ENCODE measurements at places on chromosomes 11 and 22. TPM values are rescaled to one million over a fixed set of nuclear protein-coding genes. Genes with fewer than 3 reads are reported as not detected.

Gene MPPED2
- total RNA-seq = not detected

Gene APOL1
- 27.0 TPM for total RNA-seq

DNA sequence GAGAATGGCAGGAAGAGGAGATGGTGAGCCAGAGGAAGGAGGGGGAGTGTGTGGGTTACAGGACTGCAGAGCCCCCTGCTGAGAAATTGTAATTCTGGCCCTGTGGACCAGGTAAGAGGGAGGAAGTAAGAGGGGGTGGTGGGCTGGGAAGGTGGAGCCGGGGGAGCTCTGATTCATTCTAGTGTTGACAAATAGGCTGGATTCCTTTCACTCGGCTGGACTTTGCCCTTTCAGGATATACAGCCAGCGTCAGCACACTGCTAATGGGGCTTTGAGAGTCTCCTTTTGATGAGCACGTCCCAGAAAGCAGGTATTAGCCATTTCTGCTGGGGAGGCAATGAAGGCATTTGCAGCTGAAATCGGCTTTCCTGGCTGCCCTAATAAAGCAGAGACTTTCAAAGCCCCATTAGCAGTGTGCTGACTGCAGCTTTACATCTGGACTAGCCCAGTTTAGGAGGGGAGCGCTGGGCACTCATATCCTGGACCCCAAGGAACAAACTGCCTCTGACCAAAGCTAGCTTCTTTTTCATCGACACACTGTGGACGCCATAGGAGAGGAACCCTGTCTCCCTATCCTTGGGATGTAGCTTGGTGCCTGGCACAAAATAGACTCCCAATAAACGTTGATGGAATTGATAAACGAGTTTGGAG is 44.8 kb upstream of the CADM1 start:
- peak; percentile 13 for DNase-seq

- no peak for DNase-seq
Measured at GRCh38 chr22:36351921-36352802, 35.6 kb downstream of the MYH9 start.

DNA sequence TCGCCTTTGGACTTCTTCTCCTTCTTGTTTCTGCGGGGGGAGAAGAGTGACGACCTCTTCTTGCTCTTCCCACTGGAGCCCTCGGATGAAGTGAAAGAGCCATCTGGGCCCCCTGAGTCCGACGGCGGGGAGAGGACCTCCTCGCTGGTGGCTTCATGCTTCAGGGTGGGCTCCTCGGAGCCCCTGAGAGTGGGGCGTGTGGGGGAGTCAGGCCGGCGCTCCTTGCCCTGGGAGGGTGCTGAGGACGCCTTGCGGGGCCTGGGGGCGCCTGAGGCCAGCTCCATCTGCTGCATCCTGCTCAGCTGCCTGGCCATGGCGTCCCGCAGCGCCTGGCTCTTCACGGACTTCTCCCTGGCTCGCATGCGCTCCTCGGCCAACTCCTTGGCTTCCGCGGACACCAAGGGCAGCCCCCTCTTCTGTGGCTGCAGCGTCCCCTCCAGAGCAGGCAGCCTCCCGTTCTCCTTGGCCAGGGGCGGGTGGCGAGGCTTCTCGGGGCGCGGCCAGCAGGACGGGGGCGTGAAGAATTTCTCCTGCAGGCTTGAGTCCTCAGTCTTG is 43.3 kb upstream of the BID start:
- no peak for DNase-seq

Data from Caki2 (cell line).